SHP77 treated with DMSO at 0.1 percent for 48 hours (cell line): ENCODE measurements at places on chromosomes 12 and 14.

- no peak for DNase-seq
These were observed 1.6 kb upstream of the DGKA start for GRCh38 chr12:55929306-55929791.

DNA sequence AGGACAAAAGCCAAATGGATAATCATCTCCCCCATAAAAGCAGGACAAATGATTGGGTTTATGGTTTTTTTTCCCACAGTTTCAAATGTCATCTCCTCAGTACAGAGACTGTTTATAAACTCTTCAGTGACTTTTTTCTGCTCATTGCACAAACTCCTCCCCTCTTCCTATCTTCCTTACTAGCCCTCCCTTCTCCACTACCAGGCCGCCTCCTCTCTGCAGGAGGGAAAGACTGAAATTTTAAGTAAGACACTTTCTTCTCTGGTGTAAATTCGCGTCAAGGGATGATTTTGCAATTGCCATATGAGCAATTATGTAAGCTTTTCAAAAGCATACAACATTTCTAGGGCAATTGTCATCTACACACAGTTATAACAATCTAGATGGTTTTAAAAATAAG, 37.0 kb downstream of the BTG1 start:
- no peak for DNase-seq

- no peak for DNase-seq
These were observed 587.7 kb downstream of the RPL10L start for GRCh38 chr14:46063872-46064271.

GRCh38 chr12:124386059-124386458, 91.2 kb downstream of the RFLNA start:
- DNase-seq = no peak

- DNase-seq = no peak
These were observed 90.0 kb downstream of the RIN3 start for GRCh38 chr14:92603309-92604242.

- no peak for DNase-seq
These were observed 1.4 kb downstream of the ACAD10 start for GRCh38 chr12:111687255-111687654.

GRCh38 chr12:6963016-6963731, 7.3 kb downstream of the PHB2 start:
- no peak for DNase-seq
